Left renal pelvis (tissue), 4 donors: ENCODE measurements at places on chromosomes 2 and 18. TPM values are rescaled to one million over a fixed set of nuclear protein-coding genes. Genes with fewer than 3 reads are reported as not detected.
A peak's percentile ranks its signal among the peaks of the same experiment; 100 is the strongest.

Gene CAPN13
- 0.16 TPM for polyA plus RNA-seq

Gene STARD7
- 140 TPM for polyA plus RNA-seq

DNA sequence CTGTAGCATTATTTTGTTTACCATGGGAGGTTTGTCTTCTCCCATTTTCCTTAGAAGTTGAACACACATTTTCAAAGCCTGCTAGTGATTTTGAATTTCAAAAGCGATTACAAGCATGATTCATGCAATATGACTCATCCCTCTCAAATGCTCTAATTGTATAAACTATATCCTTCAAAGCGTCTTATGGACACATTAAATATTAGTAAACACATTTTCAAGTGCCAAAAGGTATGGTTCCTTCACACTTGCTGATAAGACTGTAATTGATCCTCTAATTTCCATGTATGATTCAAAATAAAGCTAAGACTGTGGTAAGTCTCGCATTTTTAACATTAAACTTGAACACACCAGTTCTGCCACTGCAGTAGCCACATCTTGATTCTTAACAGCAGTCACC, 512.9 kb downstream of the LRRTM4 start:
- DNase-seq: no peak

DNA sequence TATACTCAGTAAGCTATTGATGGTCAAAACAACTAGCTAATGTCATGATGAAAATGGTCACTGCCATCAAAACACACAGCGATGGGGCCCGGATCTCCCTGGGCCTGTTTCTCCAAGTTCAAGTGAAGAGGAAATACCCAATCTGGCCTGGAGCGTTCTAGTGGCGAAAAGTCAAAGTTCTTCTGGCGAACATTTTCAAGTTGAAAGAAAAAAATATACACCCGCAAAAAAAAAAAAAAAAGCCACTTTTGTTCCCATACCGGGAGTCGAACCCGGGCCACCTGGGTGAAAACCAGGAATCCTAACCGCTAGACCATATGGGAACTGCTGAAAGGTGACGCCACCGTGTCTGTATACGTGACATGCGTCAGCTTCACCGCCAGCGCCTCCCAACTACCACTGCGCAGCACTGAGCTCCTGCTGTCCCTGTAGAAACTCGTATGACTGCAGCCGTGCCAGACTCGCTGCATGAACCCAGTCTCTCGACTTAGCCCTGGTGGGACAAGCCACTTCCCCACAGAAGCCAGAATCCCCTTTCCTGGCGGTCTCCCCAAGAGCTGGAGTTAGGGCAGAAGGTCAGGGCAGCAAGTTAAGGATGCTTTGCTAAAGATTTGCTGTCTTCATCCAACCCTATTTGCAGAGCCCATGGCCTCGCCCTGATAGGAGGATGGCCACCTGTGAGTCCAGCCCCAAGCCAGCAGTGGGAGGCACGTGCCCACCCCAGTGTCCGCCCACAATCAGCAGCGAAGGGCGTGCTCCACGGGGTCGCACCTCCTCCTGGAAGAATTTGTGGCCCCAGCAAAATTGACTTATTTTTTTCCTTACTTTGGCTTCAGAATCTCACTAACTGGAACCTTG, 5.6 kb upstream of the IMP4 start:
- peak; percentile 81 for DNase-seq

DNA sequence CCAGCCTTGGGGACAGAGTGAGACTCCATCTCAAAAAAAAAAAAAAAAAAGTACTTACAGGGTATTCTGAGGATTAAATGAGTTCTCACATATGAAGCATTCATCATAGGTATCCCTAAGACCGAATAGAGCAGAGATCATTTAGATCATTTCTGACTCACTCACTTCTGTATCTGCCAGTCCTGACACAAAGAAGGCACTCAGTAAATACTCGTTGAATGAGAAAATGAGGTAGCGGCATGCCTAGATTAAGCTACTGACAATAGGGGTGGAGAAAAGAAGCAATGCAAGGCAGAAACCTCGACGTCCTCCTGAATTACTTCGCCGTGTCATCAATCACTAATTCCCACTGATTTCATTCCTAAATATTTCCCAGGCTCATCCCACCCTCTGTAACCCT, 103.8 kb downstream of the GREB1L start:
- DNase-seq: no peak

- DNase-seq: no peak
Observed at GRCh38 chr2:66122516-66122915, 312.4 kb upstream of the MEIS1 start.

GRCh38 chr2:83874066-83874465, 585.0 kb downstream of the SUCLG1 start:
- DNase-seq: no peak

Gene GREB1
- polyA plus RNA-seq: 14.3 TPM
